ENCODE measurements at places on chromosomes 3 and 15.

DNA sequence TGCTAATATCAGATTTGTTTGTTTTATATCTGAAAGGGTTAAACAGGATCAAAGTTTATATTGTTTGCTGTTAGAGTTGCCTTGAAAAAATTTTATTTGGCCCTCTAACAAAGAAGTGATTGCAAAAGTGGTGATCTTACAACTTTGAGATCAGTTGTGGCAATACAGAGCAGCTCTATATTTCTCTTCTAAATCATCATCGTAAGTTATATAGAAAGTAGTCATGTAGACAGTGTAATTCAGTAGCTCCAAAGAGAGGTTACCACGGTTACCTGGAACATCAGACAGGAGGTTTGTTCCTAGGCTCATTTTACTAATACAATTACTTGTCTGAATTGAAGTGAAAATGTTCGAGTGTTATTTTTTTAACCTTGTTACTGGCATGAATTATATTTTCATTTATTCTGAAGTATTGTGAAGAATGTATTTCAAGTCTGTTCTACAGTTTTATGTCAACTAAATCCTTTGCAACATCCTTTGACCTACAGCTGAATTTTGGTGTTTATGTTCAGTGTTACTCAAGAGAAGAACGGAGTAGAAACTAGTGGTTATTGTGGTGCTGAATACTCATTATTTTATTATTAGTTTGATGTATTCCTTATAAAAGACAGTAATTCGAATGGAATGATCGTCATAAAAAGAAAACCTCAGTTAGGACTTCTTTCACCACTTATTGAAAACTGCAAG is 214.2 kb downstream of the NAALADL2 start:
- no peak for DNase-seq

DNA sequence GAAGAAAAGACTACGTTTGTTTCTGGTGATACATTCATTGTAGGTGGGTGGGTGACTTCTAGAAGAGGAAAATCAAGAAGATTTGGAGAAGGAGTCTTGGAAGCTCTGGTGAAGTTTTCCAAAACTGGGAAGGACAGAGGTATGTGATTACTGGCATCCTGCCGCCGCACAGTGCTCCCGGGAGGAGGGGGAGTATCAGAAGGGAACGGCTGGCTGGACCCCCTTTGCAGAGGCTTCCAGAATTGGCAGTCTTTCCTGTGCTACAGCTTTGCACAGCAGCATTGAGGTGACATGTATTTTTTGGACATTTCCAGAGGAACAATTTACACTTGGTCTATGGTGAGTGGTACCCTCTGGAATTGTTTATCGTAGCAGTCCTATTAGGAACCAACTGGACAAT is 75.7 kb upstream of the EOMES start:
- DNase-seq = no peak

DNA sequence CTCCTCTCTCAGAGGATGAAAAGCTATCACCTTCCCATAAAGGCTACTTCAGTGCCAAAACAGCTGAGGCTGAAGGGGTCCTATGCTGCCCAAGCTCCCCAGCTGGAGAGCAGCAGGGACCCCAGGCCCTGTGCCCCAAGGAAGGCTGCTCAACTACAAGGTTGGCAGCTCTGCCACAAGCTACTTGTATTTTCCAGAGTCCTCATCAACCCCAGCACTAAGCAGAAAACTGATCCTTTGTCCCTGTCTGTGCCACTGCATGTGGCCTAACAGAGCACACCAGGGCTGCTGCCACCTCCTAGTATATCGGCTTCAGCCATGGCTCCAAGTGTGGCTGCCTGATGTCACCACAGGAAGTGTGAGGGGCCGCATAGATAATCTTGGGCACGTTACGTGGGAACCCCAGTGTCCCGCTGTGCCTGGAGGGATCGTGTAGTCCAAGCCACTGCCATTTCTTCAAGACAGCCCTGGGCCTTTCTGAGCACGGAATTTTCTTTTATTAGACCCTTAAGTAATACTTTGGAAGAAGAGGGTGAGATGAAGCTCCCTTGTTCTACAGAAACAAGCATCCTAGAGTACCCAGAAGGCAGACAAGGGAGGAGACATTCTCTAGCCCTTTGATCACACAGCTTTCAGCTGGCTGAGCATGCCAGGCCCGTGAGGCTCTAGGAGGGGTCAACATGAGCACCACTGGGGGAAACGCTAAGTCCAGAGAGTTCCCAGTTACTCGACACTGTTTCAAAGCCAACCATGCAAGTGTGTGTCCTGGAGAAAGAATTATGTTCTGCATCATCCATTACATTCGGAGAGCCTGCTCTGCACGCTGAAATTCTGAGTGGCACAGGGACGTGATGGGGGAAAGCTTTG is 60.7 kb downstream of the CAPN7 start:
- no peak for DNase-seq

DNA sequence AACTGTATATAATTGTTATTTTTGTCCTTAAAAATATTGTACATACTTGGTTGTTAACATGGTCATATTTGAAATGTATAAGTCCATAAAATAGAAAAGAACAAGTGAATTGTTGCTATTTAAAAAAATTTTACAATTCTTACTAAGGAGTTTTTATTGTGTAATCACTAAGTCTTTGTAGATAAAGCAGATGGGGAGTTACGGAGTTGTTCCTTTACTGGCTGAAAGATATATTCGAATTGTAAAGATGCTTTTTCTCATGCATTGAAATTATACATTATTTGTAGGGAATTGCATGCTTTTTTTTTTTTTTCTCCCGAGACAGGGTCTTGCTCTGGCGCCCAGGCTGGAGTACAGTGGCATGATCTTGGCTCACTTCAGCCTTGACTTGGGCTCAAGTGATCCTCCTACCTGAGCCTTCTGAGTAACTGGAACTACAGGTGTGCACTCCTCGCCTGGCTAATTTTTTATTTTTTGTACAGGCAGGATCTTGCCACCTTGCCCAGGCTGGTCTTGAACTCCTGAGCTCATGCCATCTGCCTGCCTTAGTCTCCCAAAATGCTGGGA is 10.7 kb downstream of the NFKBIZ start:
- DNase-seq = no peak

GRCh38 chr3:44048949-44049348 is 192.7 kb upstream of the TOPAZ1 start:
- no peak for DNase-seq

DNA sequence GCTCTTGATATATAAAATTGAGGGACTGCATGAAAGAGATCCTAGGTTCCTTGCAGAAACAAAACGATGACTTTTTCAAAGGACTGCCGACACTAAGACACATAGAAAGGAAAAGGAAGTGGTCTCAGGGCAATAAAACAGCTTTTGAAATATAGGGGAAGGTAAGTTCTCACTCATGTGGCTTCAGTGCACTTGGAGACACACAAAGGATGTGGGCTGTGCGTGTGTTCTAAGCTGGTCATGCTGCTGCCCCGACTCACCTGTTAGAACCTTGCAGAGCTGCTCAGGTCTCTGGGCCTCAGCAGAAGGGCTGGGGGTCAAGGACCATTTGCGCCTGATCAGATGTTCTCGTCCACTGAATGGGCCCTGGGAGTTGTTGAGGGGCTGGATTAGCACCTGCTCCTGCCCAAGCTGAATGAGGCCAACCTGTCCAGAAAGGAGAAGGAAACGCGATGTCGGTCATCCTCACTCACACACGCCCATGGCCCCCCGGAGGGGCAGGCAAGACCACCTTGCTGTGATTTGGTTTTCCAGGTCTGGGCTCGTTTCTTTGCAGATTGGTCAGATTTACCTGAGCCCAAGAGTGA is 11.1 kb downstream of the ADAMTS17 start:
- no peak for DNase-seq

DNA sequence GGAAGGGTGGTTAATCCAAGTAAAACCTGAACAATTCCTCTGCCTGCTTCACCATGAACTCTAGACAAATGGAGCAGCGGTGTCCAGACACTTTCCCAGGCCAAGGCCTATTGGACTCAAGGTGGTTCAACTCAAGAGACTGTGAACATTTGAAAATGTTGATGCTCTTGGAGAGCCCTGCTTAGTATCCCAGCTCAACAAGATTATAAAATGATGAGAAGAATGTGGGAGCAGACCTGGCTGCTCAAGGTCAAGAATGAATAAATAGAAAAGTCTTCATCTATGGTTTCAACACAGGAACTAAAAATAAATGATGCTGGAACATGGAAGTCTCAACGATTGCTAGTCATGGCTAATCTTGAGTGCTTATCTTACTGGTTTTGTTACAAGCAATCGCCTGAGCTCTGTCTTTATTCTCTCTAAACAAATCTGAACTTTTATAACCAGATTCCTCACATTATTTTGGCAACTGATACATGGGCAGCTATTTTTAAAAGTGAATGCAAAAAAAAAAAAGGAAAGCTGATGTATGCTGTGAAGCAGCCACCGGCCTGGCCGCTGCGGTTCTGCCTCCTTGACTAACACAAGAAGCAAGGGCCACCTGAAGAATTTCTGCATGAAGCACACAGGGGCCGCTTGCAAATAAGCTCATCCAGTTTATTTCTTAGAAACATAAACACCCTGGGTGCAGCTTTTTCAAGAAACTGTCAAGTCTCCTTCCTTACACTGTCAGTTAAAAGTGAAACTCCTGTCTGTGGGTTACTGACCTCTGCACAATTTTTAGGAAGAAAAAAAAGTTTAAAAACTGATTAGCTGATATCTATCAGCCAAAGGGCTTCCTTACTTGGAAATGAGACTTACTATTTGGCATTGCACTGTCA is 120.1 kb upstream of the ARHGEF3 start:
- DNase-seq = no peak

DNA sequence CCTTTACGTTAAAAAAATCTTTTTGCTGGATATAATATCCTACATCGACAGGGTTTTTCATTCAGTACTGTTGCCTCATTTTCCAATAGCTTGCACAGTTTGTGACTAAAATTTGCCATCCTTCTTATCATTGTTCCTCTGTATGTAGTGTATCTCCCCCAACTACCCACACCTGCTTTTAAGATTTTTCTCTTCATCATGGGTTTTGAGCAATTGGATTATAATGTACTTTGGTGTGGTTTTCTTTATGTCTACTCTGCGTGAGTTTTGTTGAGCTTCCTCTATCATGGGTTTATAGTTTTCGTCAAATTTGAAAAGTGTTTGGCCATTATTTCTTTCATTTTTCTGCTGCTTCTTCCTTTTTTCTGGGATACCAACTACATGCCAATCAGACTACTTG is 39.6 kb upstream of the MEF2A start:
- DNase-seq = no peak

Measured in iPS-NIHi11 (cell line).